ENCODE measurements at places on chromosomes 2 and 18.

DNA sequence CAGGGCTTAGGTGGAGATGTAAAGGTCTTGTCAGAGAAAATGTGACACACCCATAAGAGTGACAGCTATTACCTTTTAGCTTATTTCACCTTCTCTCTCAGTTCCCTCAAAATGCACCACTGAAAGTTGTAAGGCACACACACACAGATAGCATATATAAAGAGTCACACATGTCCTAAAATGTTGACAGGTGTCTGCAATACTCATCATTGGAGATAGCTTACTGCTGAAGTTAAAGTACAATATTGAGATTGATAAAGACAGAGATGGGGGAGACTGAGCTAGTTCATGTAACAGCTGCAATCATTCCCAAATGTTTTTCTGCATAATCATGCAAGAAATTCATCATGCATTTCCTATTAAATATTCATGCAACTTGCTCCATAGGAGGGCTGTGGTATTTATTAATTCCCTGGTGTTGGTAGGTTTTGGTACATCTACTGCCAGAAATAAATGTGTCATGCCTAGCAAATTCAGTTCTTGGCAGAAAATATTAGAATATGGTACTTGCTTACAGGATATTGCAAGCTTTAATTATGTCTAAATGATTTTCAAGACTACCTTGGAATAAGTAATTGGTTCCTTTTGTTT lies 118.8 kb upstream of the RBMS1 start:
- DNase-seq: no peak

- DNase-seq: no peak
Measured at GRCh38 chr2:73020657-73021370, 50.7 kb downstream of the SFXN5 start.

DNA sequence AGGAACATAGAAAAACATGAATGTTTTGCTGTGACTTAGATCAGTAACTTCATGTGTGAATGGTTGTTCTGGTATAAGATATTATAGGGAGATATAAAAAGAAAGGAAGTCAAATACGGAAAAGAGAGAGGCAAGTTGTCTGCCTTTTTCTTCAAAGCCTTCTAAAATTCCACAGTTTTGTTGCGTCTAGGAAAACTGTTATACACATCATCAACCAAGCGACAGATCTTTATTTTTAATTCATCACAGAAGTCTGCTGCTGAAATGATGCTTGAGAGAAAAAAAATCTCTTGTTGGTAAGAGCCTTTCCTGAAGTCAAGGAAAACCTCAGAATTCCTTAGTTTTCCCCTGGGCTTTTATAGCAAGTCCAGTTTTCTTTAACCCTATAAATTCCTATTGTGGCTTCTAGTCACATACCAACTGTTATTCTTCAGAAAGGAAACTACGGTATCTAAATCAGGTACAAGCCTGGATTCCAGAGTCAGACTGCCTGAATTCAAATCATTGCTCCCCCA lies 36.3 kb upstream of the TANC1 start:
- no peak for DNase-seq

DNA sequence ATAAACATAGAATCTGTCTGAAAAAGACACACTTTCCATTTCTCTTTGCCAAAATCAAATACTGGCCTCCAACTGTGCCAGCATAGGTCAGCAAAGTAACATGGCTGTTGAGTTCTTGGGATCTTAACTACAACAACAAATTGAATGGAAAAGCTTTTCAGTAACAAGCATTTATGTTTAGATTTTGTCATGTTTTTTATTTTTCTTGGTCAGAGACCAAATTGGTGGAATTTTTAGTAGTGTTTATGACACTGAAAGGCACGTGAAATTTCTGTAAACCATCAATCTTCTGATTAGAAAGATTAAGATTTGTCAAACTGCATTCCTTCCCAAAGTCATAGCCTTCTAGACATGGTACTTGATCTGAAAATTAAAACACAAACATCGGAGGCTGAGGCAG lies 77.6 kb downstream of the PDE1A start:
- DNase-seq: no peak

DNA sequence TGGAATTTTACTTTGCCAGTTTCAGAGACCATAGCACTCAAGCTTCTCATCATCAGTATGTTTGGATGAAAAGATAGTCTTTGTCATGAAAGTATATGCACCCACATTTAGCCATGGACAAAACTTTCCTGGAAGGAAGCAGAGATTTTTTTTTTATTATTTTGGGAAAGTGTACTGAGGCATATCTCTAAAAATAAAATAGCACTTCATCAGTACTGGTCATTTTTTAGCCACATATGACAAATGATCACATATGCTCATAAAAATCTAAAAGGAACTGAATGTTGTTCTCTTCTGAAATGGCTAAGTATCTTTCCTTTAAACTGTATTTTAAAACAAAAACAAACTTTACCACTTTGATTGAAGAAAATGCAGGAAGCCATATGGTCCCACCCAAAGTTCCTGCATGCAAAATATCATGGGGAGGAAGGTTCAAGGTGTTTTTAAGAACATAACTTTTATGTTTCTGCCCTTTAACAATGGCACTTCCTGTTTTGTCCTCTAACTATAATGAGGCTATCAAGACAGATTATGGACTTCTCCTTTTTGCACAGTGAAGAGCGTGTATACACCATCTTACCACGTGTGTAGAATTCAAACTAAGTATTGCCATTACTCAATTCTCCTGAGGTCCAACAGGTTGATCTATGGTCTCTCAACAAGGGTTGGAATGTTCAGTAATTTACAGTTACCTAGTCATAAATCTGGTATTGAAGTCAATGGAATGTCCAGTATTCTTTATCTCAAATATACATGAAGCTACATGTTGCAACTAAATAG lies 77.1 kb upstream of the SLC39A10 start:
- DNase-seq: no peak
